ENCODE measurements at places on chromosomes 13 and 19. TPM values are rescaled to one million over a fixed set of nuclear protein-coding genes. Genes with fewer than 3 reads are reported as not detected.
A peak's percentile ranks its signal among the peaks of the same experiment; 100 is the strongest.

DNA sequence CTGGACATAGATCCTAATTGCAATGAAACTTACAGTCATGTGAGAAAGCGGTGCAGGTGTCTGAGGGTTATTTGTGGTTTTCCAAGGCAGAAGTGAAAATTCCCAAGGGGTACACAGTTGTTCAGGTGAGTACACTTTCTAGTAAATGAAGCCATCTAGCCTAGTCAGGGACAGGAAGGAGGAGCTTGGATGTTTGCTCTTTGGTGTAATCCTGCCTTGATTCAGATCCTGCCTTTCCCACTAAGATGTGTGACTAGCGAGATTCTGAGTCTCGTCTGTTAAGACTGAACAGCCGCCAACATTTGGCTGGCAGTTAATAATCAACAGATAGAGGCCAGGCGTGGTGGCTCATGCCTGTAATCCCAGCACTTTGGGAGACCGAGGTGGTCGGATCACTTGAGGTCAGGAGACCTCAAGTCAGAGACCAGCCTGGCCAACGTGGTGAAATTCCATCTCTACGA, 2.5 kb downstream of the RPS9 start:
- H3K4me1 ChIP-seq, result peaks cover 74% of the 10 kb centered on the region
- DNase-seq, result no peak
- no peaks in the 10 kb centered on the region for H3K27me3 ChIP-seq

- no peak overlapping the region for H3K27ac ChIP-seq
- no peak for DNase-seq
- no peaks in the 10 kb centered on the region for H3K4me1 ChIP-seq
These were observed 36.1 kb downstream of the TBC1D4 start for GRCh38 chr13:75445717-75446499.

Gene ZNF506
- 76.4 TPM for total RNA-seq

- no peaks in the 10 kb centered on the region for H3K4me1 ChIP-seq
- no peaks in the 10 kb centered on the region for H3K36me3 ChIP-seq
- H3K27me3 ChIP-seq, result no peaks in the 10 kb centered on the region
- DNase-seq, result no peak
- no peak overlapping the region for H3K4me3 ChIP-seq
These were observed 249.3 kb upstream of the HTR2A start for GRCh38 chr13:47146136-47146535.

DNA sequence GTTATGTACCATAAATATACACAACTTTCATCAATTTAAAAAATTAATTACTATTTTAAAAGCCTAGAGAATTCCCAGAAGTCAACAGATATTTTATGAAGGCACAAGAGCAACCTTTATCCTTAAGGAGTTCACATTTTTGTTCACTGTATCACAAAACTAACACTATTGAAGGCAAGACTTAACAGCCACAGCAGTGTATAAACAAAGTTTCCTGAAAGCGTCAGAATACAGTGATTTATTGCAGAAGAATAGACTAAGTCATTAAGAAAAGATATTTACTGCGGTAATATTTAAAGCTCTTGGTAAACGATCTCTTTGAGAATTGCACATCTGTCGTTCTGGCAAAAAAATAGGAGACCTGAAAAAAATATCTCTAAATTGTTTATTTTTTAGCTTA, 419.3 kb upstream of the NBEA start:
- H3K4me1 ChIP-seq, result no peaks in the 10 kb centered on the region
- H3K36me3 ChIP-seq, result no peaks in the 10 kb centered on the region

Gene ZNF837
- 3.5 TPM for total RNA-seq

DNA sequence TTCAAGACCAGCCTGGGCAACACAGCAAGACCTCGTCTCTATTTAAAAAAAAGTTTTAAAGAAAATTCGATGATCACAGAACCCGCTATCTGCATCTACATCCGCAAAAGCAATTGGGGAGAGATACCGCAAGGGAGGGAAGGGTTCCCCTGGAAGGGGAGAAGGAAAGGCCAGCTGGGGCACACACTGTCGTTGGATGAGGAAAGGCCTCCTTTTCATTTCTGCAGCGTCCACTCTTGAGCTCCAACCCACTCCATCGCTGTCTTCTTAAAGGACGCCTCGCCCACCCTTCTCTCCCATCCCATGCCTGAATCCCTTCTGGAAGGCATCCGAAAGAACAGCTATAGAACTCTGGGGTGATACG, 3.2 kb upstream of the PRKCG start:
- H3K27ac ChIP-seq, result no peak overlapping the region
- peaks cover 8% of the 10 kb centered on the region for H3K36me3 ChIP-seq
- DNase-seq, result no peak
- H3K4me1 ChIP-seq, result peaks cover 82% of the 10 kb centered on the region
- peak overlapping the region; percentile 19 for H3K4me3 ChIP-seq

DNA sequence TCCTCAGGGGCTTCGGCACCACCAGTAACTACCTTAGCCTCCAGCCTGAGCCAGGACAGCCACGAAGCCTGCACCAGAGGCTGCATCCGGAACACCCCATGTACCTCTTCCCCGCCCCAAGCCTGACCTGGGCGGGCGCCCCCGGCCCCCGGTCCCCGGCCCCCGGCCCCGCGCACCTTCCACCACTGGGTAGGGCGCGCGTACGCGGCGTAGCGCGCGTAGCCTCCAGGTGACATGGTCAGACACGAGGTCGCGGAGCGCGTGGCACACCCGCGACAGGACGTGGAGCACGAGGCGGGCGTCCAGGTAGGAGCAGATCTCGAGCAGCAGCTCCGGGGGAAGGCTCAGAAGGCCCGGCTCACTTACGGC, 450 bp downstream of the FBXW9 start:
- H3K27ac ChIP-seq, result peak overlapping the region; percentile 76
- H3K4me3 ChIP-seq, result peak overlapping the region; percentile 7
- no peaks in the 10 kb centered on the region for H3K27me3 ChIP-seq
- DNase-seq, result no peak

DNA sequence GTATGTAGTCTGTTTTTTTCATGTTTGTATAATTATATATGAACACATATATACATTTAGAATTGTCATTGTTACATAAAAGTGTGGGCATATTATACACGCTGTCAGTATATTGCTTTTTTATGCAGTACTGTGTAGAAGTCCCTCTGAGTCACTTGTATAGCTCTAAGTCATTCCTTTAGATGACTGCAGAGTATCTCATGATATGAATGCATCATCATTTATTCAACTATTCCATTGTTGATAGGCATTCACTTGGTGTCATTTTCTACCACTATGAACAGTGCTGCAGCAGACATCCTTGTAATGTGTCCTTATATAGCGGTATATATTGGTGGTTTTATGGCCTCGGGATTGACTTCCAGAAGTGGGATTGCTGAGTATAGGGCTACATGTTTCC, 15.3 kb downstream of the RFXAP start:
- no peaks in the 10 kb centered on the region for H3K27me3 ChIP-seq
- DNase-seq, result no peak
- H3K4me1 ChIP-seq, result no peaks in the 10 kb centered on the region
- peaks cover 5% of the 10 kb centered on the region for H3K36me3 ChIP-seq

Gene TNNT1
- total RNA-seq, result not detected

Gene ZNF14
- 31.2 TPM for total RNA-seq

- no peak overlapping the region for H3K27ac ChIP-seq
- no peaks in the 10 kb centered on the region for H3K36me3 ChIP-seq
- no peaks in the 10 kb centered on the region for H3K27me3 ChIP-seq
These were observed 30.1 kb downstream of the SCEL start for GRCh38 chr13:77565635-77566034.
